ENCODE measurements at places on chromosomes 12 and 14.

DNA sequence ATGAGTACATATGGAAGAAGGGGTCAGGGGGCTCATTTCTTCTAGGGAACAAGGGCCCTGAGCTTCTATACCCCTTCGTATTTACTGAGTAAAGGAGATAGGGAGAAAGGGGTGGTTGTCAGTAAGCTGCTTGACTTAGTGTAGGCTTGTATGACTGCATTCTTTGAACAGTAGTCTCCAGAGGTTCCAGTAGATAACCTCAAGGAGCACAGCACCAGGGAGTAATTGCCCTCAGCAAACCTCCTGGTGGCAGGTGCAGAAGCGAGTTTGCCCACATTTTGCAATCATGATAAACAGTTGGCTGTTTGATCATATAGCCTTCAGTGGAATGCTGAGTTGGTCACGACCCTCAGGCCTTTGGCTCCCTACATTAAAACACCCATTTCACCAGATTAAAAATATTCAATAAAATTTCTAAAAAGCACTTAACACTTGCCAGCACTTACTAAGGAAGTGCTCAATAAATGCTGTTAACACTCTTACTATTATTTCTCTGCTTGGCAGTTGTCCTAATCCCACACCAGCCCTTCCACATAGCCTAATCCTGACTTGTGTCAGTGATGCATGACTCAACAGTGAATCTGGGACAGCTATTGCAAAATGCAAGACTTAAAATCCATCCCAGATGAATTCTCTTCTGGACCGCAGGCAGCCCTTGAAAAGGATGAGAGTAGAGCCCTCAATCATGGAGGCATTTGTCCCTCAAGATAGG lies 3.7 kb upstream of the DHRS4L2 start:
- DNase-seq: no peak

GRCh38 chr12:59075141-59075540 lies 154.8 kb upstream of the LRIG3 start:
- DNase-seq: no peak

- no peak for DNase-seq
Measured at GRCh38 chr14:21498540-21499526, 12.3 kb downstream of the METTL3 start.

DNA sequence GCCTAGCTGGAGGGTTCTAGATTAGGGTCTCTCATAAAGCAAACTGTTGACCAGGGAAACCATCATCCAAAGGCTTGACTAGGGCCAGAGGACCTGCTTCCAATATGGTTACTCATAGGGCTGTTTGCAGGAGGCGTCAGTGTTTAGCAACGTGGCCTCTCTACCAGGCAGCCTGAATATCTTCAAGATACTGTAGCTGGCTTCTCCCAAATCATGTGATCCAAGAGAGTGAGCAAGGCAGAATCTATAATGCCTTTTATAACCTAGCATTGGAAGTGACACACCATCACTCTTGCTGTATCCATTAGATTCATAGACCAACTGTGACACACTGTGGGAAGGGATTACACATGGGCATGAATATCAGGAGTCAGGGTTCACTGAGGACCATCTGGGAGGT lies 17.3 kb downstream of the TPH2 start:
- no peak for DNase-seq

DNA sequence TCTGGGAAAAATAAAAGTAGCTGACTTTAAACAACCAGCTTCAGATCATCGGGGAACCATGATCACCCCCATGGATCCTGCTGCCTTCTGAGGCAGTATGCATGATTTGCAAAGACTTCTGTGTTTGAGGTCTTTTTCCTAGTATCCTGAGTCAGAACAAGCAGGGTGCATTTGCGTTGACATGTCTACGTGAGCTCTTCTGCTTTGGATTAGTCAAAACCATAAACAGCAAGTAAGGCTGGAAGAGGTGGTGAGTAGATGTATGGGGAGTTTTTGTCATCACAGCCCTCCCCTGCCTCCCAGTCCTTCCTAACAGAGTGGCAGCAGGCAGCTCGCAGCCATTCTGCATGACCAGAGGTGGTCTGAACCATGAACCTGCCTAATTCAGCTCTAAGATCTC lies 24.1 kb downstream of the PLEKHG7 start:
- no peak for DNase-seq

GRCh38 chr12:104551313-104551931 lies 94.7 kb downstream of the CHST11 start:
- DNase-seq: no peak

DNA sequence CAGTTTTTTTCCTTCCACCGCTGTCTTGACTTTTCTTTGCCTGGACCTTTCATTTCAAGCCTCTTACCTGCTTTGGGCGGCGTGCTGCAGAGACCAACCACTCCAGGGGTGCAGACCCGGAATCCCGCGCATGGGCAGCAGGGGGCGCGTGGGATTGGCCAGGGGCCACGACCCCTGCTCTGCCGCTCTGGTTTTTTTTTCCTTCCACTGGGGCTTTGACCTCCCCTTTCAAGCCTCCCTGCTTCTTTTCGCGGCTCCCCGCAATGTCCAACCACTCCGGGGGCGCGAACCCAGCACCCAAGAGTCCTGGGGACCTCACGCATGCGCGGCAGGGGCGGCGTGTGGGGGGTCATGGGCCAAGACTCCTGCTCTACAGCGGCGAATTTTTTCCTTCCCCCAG lies 325.1 kb downstream of the ALG10 start:
- no peak for DNase-seq

DNA sequence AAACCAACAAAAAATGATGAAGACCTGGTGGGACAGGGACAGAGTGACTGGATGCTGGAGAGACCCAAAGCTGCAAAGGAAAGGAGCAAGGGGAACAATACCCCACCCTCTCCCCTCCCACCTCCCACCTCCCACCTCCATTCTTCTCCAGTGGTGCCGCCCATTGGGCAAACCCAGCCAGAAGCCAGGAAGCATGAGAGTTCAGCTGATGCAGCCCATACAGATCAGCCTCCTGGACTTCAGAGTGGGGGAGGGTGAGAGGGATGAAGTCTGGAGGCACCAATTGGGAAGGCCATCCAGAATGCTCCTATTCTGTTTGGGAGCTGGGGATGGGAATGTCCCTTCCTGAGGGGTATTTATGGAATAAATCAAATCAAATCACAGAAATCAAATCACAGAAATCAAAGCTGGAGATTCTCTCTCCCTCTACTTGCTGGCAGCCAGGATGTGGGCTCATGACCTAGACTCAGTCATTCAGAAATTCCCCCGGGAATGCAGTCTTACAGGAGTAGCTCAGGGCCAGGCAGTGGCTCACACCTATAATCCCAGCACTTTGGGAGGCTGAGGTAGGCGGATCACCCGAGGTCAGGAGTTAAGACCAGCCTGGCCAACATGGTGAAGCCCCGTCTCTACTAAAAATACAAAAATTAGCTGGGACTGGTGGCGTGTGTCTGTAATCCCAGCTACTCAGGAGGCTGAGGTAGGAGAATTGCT lies 31.1 kb downstream of the IRF2BPL start:
- DNase-seq: no peak

GRCh38 chr14:65357689-65358088 lies 54.8 kb upstream of the FUT8 start:
- no peak for DNase-seq

DNA sequence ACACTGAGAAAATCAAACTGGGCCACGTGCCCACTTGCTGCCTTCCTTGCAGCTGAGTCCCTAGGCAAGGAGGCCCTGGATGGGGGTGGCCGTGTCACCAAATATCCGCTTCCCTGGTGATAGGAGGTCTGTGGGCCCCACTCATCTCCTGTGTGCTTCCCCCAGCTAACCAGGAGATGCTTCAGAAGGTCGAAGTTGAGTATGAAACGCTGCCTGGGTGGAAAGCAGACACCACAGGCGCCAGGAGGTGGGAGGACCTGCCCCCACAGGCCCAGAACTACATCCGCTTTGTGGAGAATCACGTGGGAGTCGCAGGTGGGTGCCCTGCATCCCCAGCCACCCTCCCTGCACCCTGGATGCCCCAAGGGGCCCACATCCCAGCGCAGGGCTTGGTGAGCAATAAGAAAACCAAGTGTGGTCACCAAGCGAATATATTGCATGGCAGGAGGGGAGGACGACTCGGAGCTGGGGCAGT lies 6.8 kb upstream of the SIVA1 start:
- DNase-seq: no peak

- no peak for DNase-seq
Measured at GRCh38 chr14:77924141-77924948, 124.4 kb downstream of the ADCK1 start.

DNA sequence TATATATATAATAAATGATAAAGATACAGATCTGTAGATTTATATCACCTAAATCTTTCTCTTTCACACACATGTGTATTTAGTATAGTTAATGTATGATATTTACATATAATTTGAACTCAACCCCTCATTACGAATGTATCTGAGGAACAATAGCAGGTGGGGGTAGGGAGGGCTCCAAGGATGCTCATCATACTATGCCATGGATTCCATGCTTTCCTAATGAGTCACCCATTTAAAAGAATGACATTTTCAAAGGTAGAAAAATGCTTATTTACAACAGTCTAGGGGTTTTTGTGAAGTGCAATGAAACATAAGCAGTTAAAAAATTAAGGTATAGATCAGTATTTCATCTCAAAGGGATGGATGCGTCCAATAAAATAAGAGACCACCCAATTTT lies 181.6 kb downstream of the SOX5 start:
- no peak for DNase-seq

- no peak for DNase-seq
Measured at GRCh38 chr14:81007131-81007530, 51.7 kb downstream of the TSHR start.

DNA sequence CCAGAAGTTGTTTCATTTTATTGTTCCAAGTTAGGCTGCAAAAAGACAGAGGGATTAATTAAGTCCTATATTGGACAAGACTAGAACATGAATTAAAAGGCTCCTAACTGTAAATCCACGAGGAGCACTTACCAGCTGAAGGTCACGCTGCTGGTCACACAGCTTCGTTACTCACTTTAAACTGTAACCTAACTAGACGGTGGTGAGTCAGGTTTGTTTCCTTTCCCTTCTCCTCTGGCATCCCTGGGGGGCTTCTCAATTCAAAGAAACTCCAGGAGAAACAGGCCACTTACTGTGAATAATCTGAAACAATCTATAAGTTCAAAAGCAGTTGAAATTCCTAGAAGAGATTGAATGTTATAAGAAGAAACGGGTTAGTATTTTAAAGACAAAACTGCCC lies 331.4 kb downstream of the BCAT1 start:
- no peak for DNase-seq

GRCh38 chr12:13135371-13136178 lies 32.1 kb upstream of the GSG1 start:
- no peak for DNase-seq

- DNase-seq: no peak
Measured at GRCh38 chr12:107468182-107468581, 217.4 kb upstream of the PWP1 start.

DNA sequence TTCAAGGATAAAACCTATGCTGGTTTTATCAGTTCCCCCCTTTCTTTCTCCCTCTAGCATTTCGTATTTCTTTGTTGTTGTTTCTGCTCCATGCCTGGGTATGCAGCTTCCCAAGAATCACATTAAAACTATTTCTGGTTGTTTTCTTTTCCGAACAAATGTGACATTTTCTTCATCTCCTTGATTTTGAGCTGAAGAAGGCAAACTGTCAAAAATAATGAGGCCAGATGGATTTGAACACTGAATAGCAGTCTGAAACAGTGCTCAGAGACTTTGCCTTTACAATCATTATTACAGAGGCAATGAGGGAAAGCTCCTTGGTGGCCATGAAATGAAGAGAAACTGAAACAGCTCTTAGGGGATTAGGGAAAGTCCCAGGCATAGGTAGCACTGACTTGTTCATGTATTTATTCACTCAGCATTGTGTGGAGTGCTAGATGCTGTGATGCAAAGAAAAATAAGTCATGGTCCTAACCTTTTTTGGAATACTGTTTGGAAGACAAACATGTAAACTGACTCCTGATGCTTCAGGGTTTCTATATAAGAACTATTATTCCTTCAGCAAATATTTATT lies 319.5 kb downstream of the FUT8 start:
- DNase-seq: no peak

GRCh38 chr14:23183479-23183878 lies at the start of gene SLC7A8:
SLC7A8 (minus strand) TSS chr14:23183660; CDS start chr14:23182914, 746 bp downstream.
- DNase-seq: no peak

- no peak for DNase-seq
Measured at GRCh38 chr14:68784978-68785533, 7.8 kb downstream of the ZFP36L1 start.

DNA sequence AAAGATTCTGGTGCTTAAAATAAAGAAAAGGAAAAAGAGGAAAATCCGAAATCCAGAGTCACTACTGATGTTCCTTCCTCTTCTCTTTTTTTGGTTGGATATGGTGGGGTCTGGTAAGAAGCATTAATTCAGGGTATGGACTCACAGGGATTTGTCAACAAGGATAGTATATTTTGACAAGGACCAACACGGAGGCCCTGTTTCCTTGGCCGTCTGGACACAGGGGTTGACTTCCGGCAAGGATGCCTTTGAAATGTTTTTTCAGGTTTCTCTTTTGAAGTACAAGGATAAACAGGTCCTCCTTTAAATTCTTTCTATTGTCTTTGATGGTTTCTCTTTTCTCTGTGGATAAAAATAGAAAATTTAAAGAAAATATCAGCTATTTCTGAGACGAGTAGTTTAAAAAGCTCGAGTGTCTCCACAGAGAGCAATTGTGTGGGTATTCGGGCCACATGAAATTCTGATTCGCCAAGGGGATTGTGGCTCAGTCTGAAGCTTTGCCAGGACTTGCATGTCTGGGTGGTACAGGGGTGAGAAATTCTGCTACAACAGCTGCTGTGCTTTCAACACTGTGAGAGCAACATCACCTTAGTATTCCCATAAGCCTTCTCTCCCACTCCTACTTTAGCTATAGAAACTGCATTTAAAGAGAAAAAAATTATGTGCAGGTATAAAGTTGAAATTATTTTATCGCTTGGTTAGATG lies 88.5 kb upstream of the CSRP2 start:
- DNase-seq: no peak

Data from stimulated activated CD4-positive, alpha-beta T cell treated with anti-CD3 and anti-CD28 coated beads, Interleukin-12 subunit alpha, Interleukin-12 subunit beta, amount 100 ng/mL, for 48 hours (primary cell).